Nucleus accumbens (tissue), 56 donors: ENCODE measurements at places on chromosomes 5 and 9.

DNA sequence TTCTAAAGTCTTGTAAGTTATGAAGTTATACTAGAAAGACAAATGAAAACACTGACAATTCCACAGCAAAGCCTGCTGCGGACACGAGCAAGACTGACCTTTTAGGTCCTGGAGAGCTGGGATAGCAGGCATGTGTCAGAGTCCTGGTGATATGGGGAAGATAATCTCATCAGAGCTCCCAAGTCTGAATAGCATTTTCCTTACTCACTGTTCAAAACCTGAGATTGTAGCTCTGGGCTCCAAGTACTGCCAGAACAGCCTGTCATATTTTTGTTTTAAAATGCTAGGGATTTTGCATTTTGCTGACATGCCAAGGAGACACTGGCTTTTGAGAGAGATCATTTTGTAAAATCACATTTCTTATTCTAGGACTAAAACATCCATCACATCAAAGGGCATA is 90.1 kb downstream of the DRD1 start:
- DNase-seq, result no peak

DNA sequence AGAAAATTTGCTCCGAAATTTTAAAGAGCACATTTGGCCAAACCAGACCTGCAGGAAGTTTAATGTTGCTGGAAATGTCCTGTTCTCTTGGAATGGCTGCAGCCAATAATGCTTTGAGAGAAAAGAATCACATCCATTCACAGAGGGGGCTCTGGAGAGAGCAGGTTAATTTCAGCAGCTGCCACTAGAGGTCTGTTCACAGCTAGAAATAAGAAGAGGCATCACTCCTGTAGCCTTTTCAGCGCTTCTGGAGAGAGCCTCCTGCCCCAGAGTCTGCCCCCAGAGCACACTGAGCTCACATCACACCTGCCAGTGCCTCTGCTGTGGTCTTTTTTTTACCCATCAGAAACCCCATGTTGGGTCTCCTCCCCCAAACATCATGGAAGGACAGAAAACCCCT is 124.8 kb upstream of the RAD23B start:
- DNase-seq, result no peak

GRCh38 chr9:133511607-133512006 is 13.2 kb downstream of the MYMK start:
- no peak for DNase-seq

DNA sequence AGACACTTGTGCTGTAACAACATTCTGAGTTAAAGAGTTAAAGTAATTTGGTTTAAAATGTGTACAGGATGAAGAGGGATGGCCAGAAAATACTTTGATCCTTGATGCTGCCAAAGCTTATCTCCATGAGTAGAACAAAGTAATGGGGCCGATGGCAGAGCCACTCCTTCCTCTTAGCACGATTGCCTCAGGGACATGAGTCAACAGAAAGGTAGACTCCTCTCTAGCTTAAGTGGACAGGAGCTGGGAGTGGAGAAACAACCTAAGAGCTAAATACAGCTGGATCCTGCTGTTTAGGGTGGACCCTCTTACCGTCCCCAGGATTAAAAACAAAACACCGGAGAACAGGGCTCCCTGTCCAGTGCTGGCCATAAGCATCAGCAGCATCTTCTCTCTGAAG is 267.3 kb downstream of the IRX1 start:
- no peak for DNase-seq

DNA sequence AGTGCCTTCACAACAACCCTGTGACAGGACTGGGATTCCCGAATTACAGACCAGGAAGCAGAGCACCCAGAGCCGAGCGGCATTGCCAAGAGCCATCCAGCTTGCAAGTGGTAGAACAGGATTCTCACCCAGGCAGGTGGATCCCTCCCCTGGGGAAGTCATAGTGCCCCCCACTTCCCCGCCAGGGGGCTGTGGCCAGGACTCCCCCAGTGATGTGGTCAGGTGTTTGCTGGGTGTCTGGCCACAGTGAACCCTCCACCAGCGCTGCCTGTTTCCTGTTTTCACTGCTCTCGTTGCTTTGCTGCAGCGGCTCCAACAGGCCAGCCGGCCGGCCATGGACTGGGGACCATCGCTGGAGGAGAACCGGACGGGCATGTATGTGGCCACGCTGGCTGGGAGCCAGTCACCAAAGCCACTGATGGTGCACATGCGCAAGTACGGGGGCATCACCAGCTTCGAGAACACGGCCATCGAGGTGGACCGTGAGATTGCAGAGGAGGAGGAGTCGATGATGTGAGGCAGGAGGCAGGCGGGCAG is 19.3 kb downstream of the SLC6A7 start:
- DNase-seq, result no peak

DNA sequence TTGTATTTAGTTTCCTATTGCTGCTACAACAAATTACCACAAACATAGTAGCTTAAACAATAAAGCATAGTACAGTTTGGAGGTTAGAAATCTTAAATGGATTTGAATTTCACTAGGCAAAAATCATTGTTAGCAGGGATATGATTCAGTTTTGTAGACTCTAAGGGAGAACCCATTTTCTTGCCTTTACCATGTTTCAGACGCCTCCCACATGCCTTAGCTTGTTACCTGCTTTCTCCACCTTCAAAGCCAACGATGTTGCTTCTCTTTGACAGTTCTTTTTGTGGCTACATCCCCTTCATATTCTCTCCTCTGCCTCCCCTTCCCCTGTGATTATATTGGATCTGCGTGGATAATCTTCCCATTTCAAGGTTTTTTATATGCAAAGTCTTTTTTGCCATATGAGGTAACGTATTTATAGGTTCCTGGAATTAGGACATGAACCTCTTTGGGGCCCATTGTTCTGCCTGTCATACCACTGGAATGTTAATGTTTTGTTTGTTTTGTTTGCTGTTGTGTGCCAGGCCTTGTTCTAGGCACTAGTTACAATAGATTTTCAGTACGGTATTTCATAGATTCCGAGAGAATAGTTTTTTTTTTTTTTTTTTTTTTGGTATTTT is 54.1 kb downstream of the UHRF2 start:
- DNase-seq, result no peak

DNA sequence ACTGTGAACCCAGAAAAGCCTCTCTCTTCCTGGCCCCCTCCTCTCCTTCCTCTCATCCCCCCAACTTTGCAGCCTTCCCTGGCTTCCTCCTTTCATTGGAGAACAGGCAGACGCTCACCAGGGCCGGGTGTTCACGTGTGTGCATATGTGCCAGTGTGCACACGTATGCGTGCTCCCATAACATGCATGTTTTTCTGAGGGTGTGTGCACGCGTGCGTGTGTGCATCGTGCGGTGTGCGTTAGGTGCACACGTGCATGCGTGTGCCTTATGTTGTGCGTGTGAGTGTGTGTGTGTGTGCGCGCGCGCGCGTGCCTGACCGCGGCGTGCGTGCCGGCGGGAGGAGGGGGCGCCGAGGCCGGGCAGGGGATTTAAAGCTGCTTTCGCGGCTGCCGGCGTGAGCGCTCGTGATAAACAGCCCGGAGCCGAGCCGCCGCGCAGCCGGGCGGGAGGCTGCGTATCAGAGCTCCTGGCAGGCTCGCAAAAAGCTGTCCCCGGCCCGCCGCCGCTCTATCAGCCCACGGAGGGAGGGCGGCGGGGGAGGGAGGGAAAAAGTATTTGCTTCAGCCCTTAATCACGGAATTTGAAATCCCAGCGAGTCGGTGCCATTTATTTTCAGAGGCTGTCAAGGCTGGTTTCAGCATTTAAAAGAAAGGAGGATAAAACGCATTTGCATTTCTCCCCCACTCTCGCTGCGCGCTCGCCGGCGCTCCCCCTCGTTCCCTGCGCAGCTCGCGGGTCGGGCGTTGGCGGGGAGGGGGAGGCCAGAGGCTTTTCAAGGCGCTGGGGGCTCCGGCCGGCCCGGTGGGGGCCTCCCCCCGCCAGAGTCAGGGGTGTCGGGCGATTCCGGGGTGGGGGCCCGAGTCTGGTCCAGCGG is 183.9 kb downstream of the C9orf50 start:
- DNase-seq, result peak; percentile 50

DNA sequence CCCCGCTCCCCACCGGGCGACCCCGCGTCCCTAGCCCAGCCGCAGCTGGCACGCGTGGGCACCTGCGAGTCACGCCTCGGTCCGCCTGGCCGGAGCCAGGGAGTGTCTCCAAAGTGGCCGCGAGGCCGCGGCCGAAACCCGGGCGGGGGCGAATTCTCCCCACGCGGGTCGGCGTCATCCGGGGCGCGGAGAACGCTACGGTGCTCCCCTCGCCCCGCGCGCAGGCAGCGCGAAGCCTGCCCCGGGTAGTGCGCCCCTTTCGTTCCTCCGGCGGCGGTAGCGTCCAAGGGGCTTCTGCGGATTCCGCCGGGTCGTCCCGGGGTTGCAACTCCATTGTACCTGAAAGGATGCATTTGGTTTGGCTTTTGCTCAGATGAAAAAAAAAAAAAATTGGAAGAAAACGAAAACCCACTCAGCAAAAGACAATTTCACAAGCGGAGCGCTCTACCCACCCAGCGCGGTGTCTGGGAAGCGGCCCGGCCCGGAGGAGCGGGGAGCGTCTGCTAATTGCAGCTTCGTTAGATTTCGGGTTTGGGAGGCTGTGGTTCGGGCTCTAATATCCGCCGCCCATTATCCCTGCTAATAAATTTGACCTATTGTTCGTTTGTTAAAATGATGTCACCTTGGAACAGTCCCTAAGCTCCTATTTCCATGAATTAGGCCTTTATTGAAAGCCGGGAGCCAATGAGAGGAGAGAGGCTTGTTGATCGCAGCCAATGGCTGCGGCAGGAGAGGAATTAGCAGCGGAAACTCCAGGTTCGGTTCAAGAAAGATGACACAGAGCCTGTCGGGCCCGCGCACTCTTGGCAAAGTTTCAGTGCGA is at the start of gene TLX3:
Gene TLX3, plus strand, starts transcription at position 796 of the 823 bp plus-strand sequence. CDS start 118 bp downstream, outside the sequence.
- DNase-seq, result no peak

DNA sequence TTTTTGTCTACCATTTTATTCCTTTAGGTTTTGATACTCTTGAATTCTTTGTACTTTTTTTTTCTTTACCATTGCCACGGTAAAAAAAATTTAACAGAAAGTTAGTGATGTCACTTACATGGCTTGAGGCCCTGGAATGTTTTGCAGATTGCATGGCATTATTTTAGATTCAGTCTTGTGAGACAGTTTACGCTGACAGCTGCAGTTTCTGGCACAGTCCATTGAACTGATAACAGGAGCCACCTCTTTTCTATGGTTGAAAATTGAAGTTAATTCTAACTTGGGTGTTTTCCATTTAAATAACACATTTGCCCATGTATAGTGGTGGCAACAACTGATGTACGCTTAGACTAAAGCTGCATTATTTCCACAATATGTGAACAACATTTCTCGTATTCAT is 1028.5 kb downstream of the CDH18 start:
- no peak for DNase-seq

GRCh38 chr9:1440256-1440655 is 390.1 kb downstream of the DMRT2 start:
- DNase-seq, result no peak

GRCh38 chr9:126609191-126609590 is 4.5 kb upstream of the LMX1B start:
- DNase-seq, result no peak
